ENCODE measurements at places on chromosomes 16 and 17. TPM values are rescaled to one million over a fixed set of nuclear protein-coding genes. Genes with fewer than 3 reads are reported as not detected.

GCGR gene
- 0.13 TPM for total RNA-seq

CX3CL1 gene
- not detected for total RNA-seq

ST6GALNAC1 gene
- 4.4 TPM for total RNA-seq

HOXB2 gene
- 26.1 TPM for total RNA-seq

C17orf78 gene
- not detected for total RNA-seq

ZACN gene
- not detected for total RNA-seq

MYH13 gene
- not detected for total RNA-seq

KRTAP2-2 gene
- total RNA-seq: not detected

OR1A1 gene
- 0.09 TPM for total RNA-seq

MYADML2 gene
- not detected for total RNA-seq
